ENCODE measurements at places on chromosomes 13 and 19. TPM values are rescaled to one million over a fixed set of nuclear protein-coding genes. Genes with fewer than 3 reads are reported as not detected.

DNA sequence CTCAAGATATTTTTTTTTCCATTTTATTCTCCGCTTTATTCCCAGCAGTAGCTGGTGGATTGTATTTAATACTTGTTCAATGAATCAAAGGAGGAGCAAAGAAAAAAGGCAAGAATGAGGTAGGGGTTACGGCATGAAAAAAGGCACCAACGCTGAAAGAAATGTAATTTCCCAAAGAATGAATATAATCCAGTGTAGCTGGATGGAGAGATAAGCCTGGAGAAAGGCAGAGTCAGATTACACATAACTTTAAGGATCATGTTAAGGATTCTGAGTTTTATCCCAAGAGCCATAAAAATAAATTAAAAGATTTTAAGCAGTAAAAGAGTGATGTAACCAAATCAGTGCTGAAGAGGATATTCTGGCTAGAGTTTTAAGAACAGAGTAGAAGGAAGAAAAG, 67.7 kb downstream of the RBM26 start:
- DNase-seq = no peak

- DNase-seq = no peak
These were observed 1701.3 kb upstream of the PRR20A start for GRCh38 chr13:55439450-55439849.

- DNase-seq = no peak
These were observed 22.4 kb upstream of the RNASEH2B start for GRCh38 chr13:50887151-50887550.

GRCh38 chr13:44396701-44397580, 23.3 kb downstream of the SERP2 start:
- peak; percentile 44 for DNase-seq

DNA sequence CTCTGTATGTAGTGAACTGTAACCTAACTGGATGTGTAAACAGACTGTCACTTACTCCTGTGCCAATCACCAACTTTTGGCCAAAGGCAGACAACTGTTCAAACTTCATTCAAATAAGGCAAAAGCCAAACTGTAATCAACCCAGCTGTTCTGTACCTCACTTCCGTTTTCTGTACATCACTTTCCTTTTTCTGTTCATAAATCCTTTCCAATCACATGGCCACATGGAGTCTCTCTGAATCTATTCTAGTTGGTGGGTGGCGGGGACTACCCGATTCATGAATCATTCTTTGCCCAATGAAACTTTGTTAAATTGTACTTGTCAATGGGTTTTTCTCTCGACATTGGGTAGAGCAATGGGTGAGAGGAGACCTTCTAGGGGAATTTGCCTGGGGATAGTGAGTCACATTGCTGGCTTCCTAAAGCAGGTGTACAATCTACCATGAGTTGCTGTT, 178.3 kb upstream of the RFC3 start:
- DNase-seq = no peak

The SIGLEC5 gene
- total RNA-seq = not detected

DNA sequence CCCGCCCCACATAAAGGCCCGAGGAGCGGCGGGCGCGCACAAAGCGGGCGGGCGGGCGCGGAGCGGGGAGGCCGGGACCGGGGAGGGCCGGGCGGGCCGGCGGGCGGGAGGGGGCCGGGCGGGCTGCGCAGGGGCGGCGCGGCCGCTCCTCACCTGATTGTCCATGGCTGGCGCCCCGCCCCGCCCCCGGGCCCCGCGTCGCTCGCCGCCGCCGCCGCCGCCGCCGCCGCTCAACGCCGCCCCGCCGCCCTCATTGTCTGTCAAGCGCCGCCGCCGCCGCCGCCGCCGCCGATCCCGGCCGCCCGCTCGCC, 200 bp downstream of the MLLT1 start:
- DNase-seq = no peak

The SIGLEC12 gene
- total RNA-seq = not detected

GRCh38 chr13:64078025-64078424, 2662.4 kb upstream of the PCDH20 start:
- DNase-seq = no peak

The C19orf67 gene
- 0.27 TPM for total RNA-seq

- DNase-seq = peak; percentile 10
These were observed 2.0 kb downstream of the PPP6R1 start for GRCh38 chr19:55256562-55257460.

- DNase-seq = no peak
These were observed 2.1 kb upstream of the HAMP start for GRCh38 chr19:35279985-35280821.

The CGB3 gene
- total RNA-seq = not detected

The CCDC169 gene
- 4.1 TPM for total RNA-seq

DNA sequence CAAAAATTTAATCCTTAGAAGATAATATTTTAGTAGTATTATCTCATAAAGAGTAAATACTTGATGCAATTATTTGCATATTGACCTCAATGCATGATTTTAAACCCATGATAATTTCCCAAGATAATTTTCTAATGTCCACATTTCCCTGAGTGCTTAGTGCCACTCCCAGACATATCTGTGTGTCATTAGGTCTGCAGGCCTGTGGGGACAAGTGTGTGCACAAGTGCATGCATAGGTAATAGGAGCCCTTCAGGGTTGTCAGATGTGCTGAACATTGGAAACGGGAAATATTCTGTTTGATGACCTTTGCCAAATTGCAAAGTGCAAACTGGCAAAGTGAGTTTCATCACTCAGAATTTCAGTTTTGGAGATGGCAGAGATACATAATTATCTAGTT, 369.9 kb downstream of the KLF5 start:
- no peak for DNase-seq

DNA sequence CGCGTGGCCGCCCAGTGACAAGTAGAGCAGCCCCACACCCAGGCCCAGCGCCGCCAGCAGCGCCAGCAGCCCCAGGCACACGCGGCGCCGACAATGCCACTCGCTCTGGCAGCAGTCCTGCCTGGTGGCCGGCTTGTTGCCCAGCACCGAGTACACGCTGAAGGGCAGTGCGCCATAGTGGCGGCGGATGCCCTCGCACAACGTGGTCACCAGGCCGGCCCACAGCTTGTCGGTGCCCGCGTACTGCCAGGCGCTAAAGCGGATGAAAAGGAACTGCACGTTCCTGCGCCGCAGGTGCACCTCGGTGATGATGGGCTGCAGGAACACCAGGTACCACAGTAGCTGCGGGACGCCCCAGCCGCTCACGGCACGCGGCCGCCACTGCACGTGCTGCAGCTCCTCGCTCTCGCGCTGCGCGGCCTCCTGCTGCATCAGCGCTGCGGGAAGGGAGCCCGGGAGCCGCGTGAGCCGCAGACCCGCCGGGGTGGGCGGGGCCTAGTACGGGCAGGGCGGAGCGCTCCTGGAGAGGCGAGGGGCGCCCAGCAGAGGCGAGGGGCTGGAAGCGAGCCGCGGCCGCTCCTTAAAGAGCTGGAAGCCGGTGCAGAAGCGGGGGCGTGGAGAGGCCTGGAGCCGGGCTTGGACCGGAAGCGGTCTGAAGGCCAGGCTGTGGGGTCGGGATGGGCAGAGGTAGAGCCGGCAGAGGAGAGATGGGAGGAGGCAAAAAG, 7.3 kb downstream of the NKPD1 start:
- DNase-seq = peak; percentile 42

- DNase-seq = no peak
These were observed 36.8 kb upstream of the C1QTNF9 start for GRCh38 chr13:24272452-24273161.

GRCh38 chr13:23160638-23161480, 19.9 kb upstream of the SGCG start:
- peak; percentile 11 for DNase-seq

The ZNF154 gene
- 2.3 TPM for total RNA-seq

DNA sequence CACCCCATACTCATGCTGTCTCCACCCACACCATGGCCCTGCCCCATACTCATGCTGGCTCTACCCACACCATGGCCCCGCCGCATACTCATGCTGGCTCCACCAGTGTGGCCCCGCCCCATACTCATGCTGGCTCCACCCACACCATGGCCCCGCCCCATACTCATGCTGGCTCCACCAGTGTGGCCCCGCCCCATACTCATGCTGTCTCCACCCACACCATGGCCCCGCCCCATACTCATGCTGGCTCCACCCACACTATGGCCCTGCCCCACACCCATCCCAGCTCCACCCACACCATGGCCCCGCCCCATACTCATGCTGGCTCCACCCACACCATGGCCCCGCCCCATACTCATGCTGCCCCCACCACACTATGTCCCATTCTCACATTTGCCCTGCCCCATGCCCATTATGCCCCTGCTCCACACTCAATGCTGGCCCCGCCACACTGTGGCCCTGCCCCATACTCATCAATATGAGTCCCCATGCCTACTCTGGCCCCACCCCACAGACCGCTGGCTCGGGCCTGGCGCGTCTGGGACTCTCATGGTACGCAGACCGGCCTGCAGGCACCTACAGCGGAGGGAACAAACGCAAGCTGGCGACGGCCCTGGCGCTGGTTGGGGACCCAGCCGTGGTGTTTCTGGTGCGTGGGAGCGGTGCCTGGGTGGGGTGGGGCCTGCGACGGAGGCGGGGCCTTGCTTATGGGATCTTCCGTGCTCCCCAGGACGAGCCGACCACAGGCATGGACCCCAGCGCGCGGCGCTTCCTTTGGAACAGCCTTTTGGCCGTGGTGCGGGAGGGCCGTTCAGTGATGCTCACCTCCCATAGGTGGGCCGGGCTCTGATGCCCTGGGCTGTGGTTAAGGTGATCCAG, 3.7 kb upstream of the ARHGAP45 start:
- no peak for DNase-seq

The NKPD1 gene
- 0.25 TPM for total RNA-seq

The ADGRE3 gene
- not detected for total RNA-seq

DNA sequence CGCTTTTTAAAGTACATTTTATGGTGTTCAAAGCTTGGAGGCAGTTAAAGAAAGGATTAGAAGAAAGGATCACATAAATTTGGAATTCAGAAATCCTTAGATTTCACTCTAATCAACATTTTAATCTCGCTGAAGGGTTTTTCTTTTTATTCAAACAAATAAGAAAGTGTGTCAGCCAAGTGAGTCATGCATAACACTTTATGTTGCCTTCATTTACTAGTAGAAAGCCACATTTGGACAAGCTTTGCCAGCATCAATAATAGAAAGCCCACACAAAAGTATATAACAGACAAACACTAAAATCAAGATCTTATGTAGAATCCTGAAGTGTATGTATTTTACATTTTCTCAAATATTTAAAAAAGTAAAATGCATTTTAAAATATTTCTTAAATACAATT, 154.9 kb upstream of the TRPC4 start:
- DNase-seq = no peak

- no peak for DNase-seq
These were observed 201.3 kb downstream of the POU4F1 start for GRCh38 chr13:78401873-78402707.

- DNase-seq = no peak
These were observed 9.1 kb upstream of the EPHX3 start for GRCh38 chr19:15241259-15241910.

GRCh38 chr19:57171551-57172081, 4.3 kb upstream of the DUXA start:
- peak; percentile 27 for DNase-seq

The NEK3 gene
- 12.3 TPM for total RNA-seq

GRCh38 chr13:49633710-49634109, 5.4 kb downstream of the ARL11 start:
- DNase-seq = no peak

GRCh38 chr19:22026687-22027086, 15.9 kb upstream of the ZNF208 start:
- no peak for DNase-seq

The ZNF865 gene
- total RNA-seq = 0.08 TPM

DNA sequence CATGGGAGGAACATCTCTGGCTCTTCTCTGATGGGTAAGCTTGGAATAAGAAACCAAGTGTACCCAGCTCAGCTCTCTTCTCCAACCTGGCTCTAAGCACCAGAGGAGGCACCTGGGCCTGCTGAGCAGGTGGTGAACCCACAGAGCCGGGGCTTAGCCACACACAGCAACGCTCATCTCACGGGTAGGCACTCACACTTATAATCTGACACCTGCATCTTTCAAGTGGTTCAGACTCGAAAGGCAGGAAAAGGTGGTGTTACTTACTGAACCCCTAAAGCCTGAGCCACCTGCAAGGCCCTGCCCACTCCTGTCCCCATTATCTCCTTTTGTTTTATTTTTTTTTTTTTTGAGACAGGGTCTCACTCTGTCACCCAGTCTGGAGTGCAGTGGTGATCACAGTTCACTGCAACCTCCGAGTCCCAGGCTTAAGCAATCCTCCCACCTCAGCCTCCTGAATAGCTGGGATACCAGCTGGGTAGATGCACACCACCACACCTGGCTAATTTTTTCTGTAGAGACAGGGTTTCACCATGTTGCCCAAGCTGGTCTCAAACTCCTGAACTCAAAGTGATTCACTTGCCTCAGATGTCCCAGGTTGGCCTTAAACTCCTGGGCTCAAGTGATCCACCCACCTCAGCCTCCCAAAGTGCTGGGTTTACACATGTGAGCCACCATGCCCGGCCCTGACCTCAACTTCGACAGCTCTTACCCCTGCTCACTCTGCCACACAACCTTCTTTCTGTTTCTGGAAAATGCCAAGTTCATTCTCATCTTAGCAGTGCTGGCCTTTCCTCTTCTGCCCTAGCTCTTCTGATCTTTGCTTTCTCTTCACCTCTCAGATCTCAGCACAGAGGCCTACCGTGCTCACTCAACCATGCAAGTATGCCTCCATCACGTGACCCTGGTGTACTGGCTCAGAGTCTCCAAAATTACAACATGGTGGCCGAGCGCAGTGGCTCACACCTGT, 9.7 kb downstream of the FBXL12 start:
- no peak for DNase-seq

- peak; percentile 81 for DNase-seq
These were observed 9.1 kb downstream of the ZNF653 start for GRCh38 chr19:11496391-11497163.

The ASPDH gene
- not detected for total RNA-seq

DNA sequence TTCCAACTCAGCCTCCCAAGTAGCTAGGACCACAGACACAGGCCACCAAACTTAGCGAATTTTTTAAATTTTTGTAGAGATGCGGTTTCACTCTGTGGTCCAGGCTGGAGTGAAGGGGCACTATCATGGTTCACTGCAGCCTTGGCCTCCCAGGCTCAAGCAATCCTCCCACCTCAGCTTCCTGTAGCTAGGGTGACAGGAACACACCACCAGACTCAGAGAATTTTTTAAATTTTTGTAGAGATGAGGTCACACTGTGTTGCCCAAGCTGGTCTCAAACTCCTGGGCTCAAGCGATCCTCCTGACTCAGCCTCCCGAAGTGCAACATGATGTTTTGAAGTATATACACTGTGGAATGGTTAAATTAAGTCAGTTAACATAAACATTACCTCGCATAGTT, 263.6 kb downstream of the OXGR1 start:
- DNase-seq = no peak
